Common myeloid progenitor, CD34-positive (primary cell): ENCODE measurements at places on chromosomes 6 and 20.

- DNase-seq = no peak
Measured at GRCh38 chr20:24607402-24607801, 138.0 kb downstream of the SYNDIG1 start.

GRCh38 chr6:15001326-15001910 is 244.5 kb upstream of the JARID2 start:
- DNase-seq = no peak

DNA sequence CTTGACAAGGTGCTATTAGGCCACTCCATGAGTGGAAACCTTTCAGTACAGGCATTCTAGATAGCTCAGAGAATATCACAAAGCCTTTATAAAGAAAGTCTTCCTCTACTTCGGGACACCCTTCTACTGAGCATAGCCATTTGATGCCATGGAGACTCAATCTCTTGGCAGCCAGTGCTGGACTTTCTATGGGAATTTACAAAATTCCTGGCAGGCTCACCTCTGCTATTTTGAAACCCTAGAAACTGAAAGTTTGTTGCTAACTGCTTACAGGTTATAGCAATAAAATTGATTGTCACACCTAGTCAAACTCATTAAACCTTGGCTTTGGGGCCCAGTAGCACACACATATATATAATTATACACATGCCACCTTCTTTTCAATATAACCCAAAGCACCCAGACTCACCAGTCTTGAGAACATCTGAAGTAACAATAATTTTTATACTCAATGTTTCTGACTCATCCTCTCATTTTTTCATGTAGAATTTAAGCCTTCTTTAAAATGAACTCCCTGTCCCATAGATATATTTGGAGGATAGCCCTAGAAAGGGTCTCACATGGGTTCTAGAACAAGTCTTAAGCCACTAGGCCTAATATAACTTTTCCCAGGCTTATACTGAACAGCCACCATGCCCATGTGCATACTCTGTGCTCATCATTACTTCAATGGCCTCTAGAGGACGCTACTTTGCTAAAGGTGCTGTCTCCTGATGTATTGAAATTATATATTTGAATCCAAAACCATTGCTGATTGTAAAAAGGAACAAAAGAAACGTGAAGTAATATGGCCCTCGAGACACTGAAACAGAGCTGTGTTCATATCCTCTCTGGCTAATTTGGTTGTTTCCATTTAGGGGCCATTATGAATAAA is 368.1 kb upstream of the MARCKS start:
- no peak for DNase-seq

DNA sequence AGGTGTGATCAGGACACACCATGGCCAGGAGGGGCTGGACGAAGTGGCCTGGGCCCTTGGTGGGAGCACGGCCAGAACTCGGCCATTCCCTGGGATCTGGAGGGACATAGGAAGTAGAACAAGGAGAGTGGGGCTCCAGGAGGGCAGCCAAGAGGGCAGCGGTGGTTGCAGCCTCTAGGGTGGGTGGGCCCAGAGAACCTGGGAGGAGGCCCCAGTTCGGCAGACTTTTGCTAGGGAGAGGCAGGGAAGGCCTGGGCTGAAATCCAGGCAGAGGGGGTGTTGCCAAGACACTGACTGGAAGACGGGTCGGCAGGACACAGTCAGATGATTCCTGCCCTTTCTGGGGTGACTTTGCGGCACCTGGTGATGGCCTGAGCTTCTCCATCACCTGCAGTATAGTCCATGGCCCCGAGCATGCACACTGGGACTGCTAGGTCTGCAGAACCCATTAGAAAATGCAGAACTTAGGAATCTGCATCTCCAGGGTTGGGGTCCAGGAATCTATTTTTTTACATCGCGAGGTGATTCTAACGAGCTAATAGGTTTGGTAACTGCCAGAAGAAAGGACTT is 224.8 kb downstream of the SYNDIG1 start:
- DNase-seq = no peak

GRCh38 chr6:6891949-6892461 is 215.8 kb upstream of the RREB1 start:
- peak; percentile 34 for DNase-seq

DNA sequence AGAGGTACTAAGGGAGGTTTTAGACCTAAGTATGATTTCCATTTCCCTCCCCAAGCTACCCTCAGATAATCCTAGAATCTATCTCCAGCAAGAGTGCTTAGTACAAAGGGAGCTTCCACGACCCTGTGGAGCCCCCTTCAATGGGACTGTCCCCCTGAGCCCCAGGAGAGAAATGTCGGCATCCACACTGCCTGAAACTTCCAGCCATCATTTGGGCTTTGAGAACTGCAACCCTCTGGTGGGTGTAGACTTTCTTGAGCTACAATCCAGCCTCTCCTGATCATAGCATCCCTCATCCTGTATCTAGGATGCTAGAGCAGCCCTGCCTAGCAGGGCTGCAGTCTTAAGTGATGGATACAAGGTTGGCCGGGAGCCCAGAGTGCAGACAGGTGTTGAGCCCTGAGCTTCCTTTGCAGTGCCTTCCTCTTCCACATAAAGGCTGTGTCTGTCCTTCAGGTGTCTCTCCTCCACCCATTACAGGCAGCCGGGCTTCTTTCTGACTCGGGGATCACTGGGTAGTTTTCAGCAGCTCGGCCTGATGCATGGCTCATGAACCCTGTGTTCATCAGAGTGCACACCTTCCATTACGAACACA is 424.5 kb downstream of the PREX1 start:
- DNase-seq = no peak

GRCh38 chr6:154457881-154458284 is 52.6 kb downstream of the CNKSR3 start:
- DNase-seq = no peak

DNA sequence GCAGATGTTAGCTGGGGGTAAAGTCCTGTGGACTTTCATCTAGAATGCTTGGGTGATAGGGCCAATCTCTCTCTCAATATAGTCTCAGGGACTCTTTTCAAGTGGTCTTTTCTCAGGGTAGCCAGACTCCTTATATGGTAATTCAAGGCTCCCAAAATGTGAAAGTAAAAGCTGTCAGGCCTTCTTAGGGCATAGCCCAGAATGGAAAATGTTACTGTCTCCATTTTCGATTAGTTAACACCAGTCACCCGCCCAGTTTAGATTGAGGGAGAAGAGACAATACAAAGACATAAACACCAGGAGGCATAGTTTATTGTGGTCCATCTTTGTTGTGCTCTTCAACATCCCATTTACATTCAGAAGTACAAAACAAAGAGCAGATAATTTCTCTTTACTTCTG is 295.8 kb downstream of the EPHA7 start:
- DNase-seq = no peak

GRCh38 chr6:116697480-116697879 is 16.5 kb downstream of the KPNA5 start:
- DNase-seq = peak; percentile 50

- peak; percentile 10 for DNase-seq
Measured at GRCh38 chr6:125377621-125378020, 75.9 kb upstream of the HDDC2 start.

DNA sequence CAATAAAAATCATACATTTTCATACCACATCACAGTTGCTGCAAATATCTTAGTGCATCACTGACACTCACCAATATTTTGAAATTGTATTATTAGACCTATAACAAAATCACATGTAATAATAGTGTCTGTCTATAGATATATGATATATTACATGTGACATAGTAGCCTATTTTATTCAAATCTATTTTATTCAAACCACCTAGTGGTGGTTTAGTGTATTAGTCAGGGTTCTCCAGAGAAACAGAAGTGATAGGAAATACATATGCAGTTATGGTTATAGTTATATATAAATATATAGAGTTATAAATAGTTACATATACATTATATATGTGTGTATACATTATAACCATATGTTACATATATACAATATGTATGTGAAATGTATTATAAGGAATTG is 366.5 kb upstream of the ARID1B start:
- no peak for DNase-seq

DNA sequence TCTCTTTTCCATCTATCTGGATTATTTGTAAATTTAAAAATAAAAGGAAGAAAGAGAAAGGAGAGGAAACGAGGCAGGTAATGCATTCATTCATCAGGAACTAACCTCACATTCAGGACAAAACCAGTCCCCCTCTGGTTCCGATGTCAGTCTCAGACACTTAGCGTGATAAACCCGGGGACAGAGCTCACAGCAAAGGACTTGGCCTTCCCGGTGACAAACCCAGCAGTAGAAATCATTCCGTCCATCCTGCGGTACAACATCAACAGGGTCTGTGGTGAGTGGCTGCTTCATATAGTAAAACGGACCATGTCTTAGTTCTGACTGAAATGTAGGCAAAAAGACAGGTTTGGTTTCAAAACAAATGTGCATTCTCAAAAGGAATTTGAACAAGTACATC is 57.9 kb downstream of the ZMYND8 start:
- no peak for DNase-seq

DNA sequence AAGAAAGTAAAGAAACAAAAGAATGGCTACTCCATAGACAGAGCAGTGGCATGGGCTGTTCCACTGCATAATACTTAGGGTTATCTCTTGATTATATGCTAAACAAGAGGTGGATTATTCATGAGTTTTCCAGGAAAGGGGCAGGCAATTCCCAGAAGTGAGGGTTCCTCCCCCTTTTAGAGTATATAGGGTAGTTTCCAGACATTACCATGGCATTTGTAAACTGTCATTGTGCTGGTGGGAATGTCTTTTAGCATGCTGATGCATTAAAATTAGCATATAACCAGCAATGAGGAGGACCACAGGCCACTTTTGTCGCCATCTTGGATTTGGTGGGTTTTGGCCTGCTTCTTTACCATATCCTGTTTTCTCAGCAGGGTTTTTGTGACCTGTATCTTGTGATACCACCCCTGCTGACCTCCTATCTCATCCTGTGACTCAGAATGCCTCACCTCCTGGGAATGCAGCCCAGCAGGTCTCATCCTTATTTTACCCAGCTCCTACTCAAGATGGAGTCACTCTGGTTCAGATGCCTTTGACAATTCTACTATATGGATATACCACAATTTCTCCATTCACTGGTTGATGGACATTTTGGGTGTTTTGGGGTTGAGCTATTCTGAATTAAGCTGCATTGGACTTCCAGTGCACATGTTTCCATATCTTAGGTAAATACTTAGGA is 280.6 kb downstream of the FARS2 start:
- DNase-seq = no peak

DNA sequence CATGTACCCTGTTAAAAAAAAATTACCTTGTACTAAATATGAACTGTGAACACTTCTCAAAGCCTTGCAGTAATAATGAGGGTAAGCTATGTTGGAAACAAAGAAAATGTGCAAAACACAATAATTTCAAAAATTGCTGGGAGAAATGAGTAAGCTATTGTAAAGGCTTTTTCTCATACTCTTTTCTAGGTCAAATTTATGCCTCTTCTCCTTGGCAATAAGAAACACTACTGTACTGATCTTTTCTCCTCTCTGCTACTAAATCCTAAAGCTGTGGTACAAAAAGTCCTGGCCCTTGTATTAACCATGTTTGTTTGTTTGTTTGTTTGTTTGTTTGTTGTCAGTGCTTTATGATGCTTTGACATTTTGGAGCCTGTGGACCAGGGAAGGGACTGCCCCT is 17.5 kb upstream of the HUS1B start:
- DNase-seq = no peak

DNA sequence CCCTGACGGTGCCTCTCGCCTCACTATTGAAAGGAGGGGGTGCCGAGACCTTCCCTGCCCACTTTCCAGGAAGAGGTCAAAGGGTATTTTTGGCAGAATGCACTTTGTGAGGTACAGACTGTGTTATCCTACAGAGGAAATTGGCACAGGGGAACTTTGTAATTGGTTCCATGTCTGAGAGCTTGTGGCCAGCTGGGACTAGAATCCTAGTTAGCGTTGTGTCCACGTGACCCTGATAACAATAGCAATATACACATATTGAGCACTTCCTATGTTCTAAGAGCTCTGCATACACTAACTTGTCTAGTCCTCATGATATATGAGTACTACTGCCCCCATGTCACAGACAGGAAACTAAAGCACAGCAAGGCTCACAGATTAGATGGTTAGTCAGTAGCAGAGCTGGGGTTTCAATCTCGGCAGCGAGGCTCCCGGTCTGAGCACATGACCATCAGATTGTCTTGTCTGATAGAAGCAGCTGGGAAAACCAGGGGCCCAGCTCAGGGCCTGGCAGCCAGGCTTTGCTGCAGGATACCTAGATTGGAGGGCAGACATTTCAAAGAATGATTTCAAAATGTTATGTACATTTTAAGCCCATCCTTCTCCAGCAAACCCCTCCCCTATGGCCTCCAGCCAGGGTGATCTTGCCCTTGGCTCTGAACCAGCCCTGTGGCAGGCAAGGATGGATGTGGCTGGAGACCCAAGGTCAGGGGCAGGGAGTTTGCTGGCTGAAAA is 1.4 kb downstream of the MAPK13 start:
- DNase-seq = peak; percentile 89

GRCh38 chr20:23117738-23118137 is 31.6 kb upstream of the CD93 start:
- DNase-seq = no peak

DNA sequence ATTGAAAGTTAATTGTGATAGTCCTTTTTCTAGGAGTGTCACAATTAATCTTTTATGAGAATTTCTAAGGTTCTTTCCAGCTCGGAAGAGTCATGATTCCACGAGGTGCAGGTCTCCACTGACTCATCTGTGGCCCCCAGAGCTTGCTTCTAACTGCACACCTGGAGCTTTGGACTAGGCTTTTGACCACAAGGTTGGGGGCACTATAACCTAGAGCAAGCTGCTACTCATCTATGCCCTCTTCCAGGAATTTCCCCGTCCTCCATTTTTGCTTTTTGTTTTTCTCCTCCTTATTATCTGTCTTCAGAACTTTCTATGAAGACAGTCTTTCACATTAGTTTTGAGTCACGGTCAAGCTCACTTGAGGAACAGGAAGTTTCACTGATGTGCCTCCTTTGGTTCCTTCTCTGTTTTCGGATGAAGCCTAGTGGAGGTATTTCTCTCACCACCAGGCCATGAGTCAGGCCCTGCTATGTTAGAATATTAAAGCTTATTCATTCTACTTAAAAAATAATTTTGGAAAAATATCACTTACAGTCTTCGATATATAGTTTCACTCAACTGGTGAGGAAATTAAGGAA is 119.2 kb upstream of the INSM1 start:
- DNase-seq = peak; percentile 27

- DNase-seq = no peak
Measured at GRCh38 chr6:100304575-100304974, 160.1 kb downstream of the SIM1 start.

DNA sequence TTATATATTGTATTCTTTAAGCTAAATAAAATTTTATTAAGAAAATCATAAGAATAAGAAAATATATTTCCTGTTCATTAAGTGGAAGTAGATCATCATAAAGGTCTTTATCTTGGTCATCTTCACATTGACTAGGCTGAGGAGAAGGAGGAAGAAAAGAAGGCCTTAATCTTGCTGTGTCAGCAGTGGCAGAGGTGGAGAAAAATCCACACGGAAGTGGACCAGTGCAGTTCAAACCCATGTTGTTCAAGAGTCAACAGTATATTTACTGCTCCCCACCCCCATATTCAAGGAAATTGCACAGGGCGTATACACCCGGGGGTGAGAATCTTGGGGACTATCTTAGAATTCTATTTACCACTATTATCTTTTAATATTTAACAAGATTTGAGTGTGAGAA is 178.6 kb upstream of the SCGN start:
- no peak for DNase-seq
